CD4-positive, alpha-beta T cell treated with Interleukin-15 for 4 hours (primary cell): ENCODE measurements at places on chromosomes 7 and 10.

- DNase-seq = no peak
These were observed 175.3 kb upstream of the SH2B2 start for GRCh38 chr7:102111061-102112041.

DNA sequence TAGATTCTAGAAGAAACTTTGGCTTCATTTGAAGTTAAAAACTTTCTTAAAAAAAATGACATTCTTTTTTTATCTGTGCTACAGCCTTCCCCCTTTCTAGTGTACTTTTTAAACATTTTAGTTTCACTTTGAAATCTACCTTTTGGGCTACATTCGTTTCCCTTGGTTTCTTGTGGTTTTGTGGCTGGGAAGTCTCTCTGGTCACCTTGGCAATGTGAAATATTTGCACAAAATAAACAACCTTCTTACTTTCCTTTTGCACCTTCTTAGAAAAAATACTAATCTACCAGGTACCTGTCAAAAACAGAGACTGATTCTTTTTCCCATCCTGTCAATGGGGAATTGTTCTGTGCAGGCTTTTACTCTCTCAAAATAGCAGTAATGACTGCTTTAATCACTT lies 350.2 kb downstream of the GATA3 start:
- peak; percentile 91 for DNase-seq

GRCh38 chr7:33701189-33701740 lies 204.1 kb upstream of the BMPER start:
- no peak for DNase-seq

DNA sequence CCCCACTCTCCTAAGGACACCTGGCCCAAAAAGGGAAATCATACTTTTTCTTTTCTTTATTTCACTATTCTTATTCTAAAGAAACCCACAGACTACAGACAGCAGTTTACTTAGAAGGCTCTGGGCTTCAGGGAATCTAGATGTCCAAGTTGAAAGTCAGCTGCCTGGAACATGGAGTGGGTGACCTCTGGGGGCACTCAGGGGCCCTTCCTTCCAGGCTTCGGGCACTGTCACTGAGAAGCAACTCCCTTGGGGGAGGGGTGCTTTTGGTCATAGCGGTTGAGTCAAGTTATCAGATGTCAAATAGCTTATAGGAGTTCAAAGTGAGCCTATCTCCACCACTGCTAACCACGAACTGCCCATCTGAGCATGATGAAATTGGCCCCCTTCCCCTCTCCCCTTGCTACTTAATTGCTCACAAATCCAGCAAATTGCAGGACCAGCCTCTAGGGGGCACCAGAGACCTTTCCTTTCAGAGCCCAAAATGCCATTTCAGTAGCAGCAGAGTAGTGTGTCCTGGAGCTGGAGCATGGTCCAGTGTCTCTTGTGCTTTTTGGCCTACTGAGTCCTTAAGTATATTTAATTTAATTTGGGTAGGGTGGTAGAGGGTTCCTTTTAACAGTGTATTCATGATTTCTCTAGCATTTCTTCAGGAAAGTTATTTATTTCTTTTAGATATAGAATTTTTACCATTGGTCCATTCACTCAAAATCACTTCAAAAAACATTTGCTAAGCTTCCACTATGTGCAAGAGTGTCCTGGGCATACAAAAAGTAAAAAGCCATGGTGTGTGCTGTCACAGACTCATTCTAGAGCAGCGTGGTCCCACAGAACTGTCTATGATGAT lies 463.8 kb downstream of the KCNMA1 start:
- peak; percentile 59 for DNase-seq

DNA sequence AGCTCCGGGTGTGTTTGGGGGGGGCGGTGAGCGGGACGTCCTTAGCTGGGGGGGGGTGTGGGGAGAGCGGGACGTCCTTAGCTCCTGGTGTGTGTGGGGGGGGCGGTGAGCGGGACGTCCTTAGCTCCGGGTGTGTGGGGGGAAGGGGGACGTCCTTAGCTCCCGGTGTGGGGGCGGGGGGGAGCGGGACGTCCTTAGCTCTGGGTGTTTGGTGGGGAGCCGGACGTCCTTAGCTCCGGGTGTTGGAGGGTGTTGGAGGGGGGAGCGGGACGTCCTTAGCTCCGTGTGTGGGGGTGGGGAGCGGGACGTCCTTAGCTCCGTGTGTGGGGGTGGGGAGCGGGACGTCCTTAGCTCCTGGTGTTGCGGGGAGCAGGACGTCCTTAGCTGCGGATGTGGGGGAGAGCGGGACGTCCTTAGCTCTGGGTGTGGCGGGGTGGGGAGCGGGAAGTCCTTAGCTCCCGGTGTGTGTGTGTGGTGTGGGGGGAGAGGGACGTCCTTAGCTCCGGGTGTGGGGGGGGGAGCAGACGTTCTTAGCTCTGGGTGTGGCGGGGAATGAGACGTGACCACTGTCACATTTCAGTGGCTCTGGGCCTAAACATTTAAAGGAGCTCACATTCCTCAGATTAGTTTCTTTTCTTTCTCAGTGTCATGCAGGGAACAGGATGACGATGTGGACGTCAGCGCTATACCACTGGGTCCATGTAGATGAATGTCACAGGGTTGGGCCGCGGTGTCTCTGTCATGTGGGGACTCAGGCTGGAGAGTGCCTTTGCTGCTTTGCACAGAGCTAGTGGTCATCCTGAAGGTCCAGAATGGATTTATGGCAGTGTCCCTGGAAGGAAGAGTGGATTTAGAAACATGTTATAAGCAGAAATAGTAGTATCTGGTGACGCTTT lies 7.5 kb downstream of the DYNC2I1 start:
- DNase-seq = peak; percentile 12

GRCh38 chr10:124059551-124059950 lies 33.8 kb downstream of the CHST15 start:
- DNase-seq = no peak

DNA sequence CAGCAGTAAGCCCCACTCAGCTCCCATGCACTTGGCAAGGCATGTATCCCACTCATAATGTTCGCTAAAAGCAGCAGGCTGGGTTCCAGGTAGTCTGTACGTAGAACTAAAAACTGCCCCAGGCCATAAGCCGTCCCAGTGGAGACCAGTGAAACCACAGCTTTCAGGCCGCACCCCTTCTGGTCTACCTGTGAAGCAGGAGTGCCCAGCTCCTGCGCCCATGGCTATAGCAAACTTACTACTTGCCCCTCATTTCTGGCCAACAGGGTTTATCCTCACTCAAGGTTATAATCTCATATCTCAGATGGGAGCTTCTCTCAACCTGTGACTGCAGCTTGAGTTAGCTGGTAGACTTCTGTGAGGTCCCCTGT lies 338.2 kb upstream of the LRRTM3 start:
- DNase-seq = no peak

DNA sequence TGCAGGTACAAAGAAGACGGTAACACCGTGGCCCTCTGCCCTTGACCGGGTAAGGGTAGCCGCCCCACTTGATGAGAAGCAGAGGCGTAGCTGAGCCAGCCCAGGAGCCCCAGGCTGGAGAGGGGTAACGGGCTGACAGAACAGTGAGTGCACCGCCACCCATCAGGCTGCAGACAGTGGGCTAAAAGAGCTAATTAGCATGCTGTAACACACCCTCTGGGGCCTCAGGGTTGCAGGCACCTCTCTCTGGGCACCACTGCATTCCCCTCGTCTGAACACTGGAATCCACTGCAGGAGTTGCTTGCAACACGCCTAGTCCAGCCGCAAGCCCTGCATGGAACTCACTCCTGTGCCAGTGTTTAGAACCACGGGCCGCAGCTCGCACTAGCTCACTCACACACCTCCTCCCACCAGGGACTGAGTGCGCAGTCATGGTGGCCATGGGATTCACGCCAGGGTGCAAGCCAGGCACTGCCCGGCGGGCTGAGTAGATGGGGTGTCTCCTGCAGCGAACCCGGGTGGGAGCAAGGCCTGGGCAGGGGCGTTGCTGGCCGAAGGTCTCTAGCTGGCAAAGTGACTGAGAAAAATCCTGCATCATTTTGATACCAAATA lies 36.1 kb downstream of the AGMO start:
- DNase-seq = no peak

GRCh38 chr10:5469353-5470061 lies 29.9 kb downstream of the CALML5 start:
- DNase-seq = no peak

DNA sequence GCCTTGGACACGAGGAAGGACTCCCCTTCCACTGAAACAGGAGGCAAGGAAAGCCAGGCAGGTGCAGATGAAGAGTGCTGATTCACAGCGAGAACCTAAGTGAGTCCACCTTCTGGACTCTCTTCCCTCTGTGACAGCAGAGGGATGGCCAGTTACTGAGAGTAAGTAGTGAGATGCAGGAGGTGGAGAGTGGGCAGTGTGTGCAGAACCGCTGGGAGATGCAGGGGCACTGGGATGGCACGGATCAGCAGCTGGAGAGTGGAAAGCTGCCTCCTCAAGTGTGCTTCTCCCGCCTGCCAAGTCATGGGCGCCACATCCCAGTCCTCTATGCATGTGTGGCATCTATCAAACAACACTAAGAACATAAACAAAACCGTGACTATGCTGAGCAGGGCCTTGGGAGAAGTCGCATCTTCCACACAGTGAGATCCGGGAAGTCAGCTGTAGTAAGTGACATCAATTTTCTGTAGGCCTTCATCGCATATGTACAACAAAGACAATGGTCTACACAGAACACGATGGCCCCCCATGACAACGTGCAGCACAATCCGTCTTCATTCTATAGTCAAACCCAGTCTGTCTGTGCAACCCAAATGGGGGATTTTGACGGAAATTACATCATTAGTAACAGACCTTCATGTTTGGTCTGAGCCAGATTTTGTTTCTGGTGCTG lies 217.4 kb upstream of the KLF14 start:
- peak; percentile 64 for DNase-seq

- no peak for DNase-seq
These were observed 106.2 kb downstream of the TFEC start for GRCh38 chr7:115924411-115924810.

GRCh38 chr10:75229971-75230370 lies 5.8 kb downstream of the COMTD1 start:
- no peak for DNase-seq
